ENCODE measurements at places on chromosomes 6 and 20.

DNA sequence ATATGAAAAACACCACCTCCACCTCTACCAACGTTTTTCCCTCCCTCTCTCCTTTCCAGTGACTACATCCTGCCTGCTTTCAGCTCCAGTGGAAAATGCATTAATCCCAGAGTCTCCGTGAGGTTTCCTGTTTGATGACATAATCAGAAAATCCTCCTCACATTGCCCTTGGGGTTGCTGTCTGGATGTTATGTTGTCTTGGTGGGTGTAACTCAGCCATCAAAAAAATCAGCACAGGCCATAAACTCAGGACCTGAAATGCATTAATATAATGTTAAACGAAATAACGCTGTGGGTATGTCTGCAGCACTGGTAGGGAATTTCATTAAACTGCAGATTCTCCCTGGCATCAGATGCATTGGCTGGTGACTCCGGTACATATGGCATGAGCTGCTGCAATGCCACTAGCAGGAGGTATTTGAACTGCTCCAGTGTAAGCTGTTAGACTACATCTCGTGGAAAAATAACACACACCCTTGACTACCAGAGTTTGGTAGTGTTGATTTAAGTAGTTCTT, 297.8 kb downstream of the PRL start:
- DNase-seq = peak; percentile 5

GRCh38 chr20:58102744-58103516, 125.5 kb downstream of the ANKRD60 start:
- DNase-seq = no peak

DNA sequence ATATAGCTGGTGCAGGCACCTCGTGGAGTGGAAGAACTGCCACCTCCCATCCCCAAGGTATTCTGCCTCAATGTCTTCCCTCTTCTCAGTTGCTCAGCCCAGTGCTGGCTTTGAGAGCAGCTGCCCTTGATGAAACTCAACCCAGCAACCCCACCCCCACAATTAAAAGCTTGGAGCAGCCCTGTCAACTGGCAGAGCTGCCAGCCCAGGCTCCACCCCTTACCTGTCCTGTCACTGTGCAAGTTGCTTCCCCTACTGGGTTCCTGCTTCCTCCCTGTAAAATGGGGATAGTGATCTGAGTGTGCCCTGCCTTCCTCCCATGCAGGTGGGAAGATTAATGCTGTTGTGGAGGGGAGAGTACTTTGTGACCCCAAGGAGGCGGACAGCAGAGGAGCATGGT, 4.5 kb downstream of the TMEM63B start:
- DNase-seq = no peak

GRCh38 chr6:144304223-144304848, 19.2 kb downstream of the UTRN start:
- DNase-seq = no peak

- DNase-seq = no peak
Measured at GRCh38 chr6:85473748-85474147, 23.9 kb downstream of the NT5E start.

GRCh38 chr6:114083251-114083650, 112.3 kb upstream of the HDAC2 start:
- DNase-seq = no peak

GRCh38 chr20:5008759-5009158, 7.4 kb upstream of the SLC23A2 start:
- DNase-seq = peak; percentile 61

DNA sequence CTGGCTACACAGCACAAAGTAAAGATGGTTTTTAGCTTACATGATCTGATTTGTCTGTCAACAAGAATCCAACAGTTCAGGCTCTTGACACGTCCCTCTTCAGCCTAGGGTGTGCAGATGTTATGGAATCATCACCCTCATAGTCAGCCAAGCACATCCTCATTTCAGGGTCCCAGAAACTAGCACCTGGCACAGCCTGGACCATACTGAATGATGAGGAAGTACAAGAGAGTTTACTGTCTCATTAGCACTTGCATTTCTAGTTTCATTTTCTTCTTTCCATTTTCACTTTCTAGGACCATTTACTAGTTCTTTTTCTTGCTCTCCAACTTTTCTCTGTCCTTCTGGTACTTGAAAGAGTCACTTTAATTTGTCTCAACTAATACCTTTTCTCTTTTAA, 6.5 kb downstream of the RIPOR2 start:
- no peak for DNase-seq

- no peak for DNase-seq
Measured at GRCh38 chr6:30180145-30180544, 16.8 kb downstream of the TRIM15 start.

GRCh38 chr6:35719830-35720733, 16.8 kb upstream of the ARMC12 start:
- DNase-seq = peak; percentile 81

DNA sequence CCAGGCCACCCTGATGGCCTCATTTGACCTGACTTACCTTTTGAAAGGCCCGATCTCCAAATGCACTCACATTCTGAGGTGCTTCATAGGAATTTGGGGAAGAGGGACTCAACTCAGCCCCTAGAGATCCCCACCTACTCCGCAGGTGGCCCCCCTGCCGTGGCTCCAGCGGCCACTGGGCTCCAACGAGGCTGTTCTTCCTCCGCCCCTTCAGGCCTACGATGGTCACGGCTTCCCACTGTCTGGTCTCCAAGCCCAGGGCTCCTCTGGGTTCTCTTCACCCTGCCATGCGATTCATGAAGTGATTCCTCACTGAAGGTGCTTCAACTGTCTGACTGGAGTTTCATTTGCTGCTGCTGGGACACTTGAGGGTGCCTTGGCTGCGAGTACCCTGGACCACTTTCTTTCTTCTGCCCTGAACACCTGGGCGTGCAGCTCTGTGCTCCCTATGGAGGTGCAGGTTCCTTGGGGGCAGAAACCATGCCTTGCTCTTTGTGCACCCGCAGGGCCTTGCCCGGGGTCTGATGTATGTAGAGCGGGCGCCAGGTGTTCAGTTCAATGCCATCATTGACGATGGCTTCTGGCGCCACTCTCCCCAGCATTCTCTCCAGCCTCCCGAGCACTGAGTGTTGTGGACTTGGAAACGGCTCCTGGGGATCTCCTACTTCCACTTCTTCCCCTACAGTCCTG, 10.0 kb upstream of the DUSP22 start:
- DNase-seq = no peak

GRCh38 chr6:100553243-100553642, 88.5 kb upstream of the SIM1 start:
- no peak for DNase-seq

- peak; percentile 77 for DNase-seq
Measured at GRCh38 chr6:104527311-104527710, 332.4 kb downstream of the HACE1 start.

DNA sequence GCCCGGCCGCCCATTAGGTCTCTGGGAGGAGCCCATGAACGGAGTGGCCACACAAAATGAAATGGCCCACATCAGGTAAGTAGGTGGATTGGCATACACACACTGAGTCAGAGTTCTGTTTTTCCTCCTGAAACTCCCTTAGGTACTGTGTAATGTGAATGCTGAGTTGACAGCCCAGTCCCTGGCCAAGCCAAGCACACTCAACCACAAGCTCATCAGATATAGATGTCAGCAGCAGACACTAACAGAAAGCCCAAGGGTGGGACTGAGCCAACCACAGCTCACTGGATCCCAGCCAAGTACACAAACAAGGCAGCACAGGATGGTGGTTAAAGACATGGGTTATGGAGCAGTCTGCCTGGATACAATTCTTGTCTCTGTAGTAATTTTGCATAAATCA, 403.4 kb downstream of the GJA1 start:
- DNase-seq = no peak

DNA sequence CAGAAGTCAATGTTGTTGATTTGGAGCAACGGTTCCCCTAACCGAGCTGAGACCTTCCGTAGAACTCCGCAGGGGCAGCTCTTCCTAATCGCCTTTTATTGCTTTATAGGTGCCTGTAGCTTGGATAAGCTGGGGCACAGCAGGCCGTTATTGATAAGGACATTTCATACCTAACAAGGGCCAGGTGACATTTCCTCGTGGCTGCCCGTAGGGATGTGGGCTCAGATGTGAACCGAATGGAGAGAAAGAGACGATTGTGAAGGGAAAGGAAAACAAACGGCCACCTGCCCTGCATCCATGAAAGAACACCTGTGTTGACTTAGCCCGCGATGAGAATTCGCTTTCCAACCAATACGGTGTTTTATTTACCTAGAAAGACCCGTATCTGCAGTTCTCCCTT, 53.3 kb upstream of the DACT2 start:
- DNase-seq = no peak

GRCh38 chr6:44653761-44654218, 266.3 kb downstream of the CDC5L start:
- DNase-seq = no peak

GRCh38 chr6:116772450-116772849, 6.9 kb upstream of the FAM162B start:
- no peak for DNase-seq

GRCh38 chr20:8330785-8331695, 199.0 kb downstream of the PLCB1 start:
- no peak for DNase-seq

DNA sequence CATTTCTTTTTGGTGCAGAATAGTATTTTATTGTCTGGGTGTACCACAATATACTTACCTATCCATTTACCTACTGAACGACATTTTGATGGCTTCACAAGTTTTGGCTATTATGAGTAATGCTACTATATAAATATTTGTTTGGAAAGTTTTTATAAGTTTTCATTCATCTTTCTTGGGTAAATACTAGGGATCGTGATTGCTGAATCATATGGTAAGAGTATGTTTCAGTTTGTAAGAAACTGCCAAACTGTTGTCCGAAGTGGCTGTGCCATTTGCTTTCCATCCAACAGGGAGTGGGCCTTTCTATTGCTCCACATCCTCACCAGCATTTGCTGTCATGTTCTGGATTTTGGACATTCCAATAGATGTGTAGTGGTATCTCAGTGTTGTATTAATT, 104.2 kb downstream of the CDYL start:
- DNase-seq = no peak
